Activated B cell treated with CpG ODN at 0.5 μM for 24 hours (primary cell): ENCODE measurements at places on chromosomes 4 and X. TPM values are rescaled to one million over a fixed set of nuclear protein-coding genes. Genes with fewer than 3 reads are reported as not detected.

DNA sequence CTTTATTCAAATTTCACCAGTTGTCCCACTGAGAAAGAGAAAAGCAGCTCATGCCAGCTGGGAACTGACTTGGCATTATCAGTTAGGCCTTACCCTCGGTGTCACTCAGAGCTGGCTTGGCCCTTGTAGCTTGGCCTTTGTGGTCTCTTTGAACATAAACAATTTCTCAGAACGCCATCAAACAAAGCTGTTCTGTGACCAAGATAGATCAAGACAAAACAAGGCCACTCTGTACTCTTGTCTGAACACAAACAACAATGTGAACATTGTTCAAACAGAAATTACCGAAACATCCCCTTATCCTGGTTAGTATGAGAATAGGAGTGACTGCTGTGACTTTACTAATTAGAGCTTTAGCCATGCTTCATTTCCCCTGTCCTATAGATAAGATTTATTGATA lies 57.2 kb downstream of the DIPK2B start:
- no peaks in the 10 kb centered on the region for H3K36me3 ChIP-seq
- no peaks in the 10 kb centered on the region for H3K4me1 ChIP-seq
- no peak overlapping the region for H3K27ac ChIP-seq

TBC1D8B gene
- 6.5 and 8.4 TPM in 2 replicates for total RNA-seq

CCSER1 gene
- 14.4 and 20.1 TPM in 2 replicates for total RNA-seq

DNA sequence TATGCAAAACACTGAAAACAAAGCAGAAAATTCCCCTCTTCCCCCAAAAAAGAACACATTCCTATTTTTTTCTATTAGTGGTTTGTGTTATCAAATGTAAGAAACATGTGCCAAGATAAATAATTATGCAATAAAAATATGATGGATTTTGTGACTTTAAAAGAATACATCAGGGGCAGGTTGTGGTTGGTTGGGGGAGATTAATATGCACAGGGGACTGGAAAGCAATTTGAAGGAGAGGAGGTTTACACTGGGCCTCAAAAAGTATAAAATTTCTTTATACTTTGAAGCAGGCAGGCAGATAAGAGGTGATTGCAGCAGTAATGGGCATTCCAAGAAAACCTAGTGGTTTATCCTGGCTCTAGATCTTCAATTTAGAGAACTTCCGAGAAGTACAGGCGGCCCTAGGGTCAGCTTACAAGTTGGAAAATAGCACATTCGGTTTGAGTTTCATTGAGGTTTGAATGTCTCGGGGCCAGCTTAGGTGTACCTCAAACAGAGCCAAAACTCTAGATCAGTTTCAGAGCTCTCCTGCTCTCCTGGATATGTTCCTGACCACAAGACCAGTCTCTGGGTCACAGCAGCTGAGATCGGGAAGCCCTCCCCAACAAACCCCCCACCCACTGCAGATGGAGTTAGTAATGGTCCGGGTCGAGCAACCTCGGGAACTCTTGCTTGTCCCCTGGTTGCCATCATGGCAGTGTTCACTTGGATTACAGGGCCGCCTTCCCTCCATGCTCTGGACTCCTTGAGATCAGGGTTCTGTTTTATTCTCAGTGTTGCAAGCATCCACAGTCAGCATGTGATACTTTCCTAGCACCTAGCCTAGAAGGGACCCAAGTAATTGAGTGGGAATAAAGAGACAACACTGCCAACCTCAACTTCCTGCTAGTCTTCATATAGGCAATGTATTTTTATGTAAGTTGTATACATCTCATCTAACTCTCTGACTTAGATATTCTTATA lies 112.1 kb upstream of the DDIT4L start:
- H3K4me3 ChIP-seq: no peak overlapping the region
- peaks cover 9% of the 10 kb centered on the region for H3K27me3 ChIP-seq
- no peak for DNase-seq
- no peaks in the 10 kb centered on the region for H3K4me1 ChIP-seq

DNA sequence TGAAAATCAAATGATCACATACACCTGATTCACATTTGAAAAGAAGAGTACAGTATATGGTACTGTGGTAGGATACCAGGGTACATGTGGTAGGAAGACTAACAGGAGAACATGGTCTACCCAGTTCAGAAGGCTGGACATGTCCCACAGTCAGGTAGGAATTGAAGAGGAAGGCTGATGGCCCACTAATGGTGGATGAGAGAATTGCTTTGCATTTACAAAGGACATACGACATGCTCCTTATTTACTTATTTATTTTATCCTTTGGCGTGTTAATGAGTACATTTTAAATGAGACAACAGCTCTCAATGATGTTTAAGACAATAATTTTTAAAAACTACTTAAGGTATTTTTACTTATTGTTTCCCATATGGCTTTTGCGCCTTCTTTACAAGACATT lies 106.7 kb upstream of the BMP2K start:
- H3K4me3 ChIP-seq: no peak overlapping the region
- DNase-seq: no peak
- H3K36me3 ChIP-seq: no peaks in the 10 kb centered on the region
- peak overlapping the region; percentile 65 for H3K27ac ChIP-seq
- peaks cover 83% of the 10 kb centered on the region for H3K4me1 ChIP-seq

GRCh38 chrX:119757979-119758730 lies at the start of gene SOWAHD:
SOWAHD (plus strand) TSS chrX:119758588; CDS start chrX:119758668, 80 bp downstream.
- peak; percentile 35 for DNase-seq
- H3K27ac ChIP-seq: peak within 1 kb of the TSS; percentile 98
- no peaks in the 10 kb centered on the region for H3K36me3 ChIP-seq
- H3K4me1 ChIP-seq: peaks cover 71% of the 10 kb centered on the region
- H3K4me3 ChIP-seq: peak within 1 kb of the TSS; percentile 82
- no peaks in the 10 kb centered on the region for H3K27me3 ChIP-seq

- H3K4me3 ChIP-seq: no peak overlapping the region
- no peak overlapping the region for H3K27ac ChIP-seq
- no peaks in the 10 kb centered on the region for H3K36me3 ChIP-seq
These were observed 361.3 kb downstream of the OPHN1 start for GRCh38 chrX:68072041-68072440.

- no peaks in the 10 kb centered on the region for H3K27me3 ChIP-seq
- no peak overlapping the region for H3K4me3 ChIP-seq
- H3K4me1 ChIP-seq: no peaks in the 10 kb centered on the region
- no peak for DNase-seq
- no peak overlapping the region for H3K27ac ChIP-seq
- H3K36me3 ChIP-seq: no peaks in the 10 kb centered on the region
These were observed 83.9 kb downstream of the MAD2L1 start for GRCh38 chr4:119982756-119983155.

DNA sequence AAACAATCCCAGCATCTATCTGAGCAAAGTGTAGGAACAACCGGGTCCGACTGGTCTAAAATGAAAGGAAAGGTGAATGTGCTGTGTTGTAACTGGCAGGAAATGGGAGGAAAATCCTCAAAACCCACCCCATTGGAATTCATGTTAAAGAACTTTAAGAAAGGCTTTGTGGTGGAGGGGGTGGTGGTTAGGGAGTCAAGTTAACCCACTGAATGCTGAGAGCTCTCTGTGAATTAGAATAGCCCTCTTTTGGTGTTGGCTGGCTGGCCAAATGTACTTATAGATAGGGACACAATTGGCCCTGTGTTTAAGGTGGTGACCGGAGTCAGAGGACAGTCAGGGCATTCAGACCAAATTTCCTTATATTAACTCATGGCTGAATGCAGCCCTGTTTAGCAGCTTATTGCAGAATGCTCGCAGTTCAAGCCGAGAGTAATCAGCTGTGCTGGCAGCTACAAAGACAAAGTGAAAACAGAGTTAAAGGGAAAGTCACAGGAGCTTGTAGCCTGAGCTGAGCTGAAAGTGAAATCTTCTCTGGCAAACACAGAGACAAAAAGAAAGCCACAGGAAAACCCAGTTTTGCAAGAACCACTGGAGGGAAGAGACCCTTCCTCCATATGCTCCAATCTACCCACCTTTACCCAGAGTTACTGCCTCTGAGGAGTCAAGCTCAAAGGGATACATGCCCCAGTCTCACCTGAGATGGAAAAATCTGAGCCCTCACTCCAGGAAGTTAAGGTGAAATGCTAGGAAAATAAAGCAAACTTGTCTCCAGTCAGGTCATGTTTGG lies 38.5 kb upstream of the UGT2B7 start:
- H3K4me3 ChIP-seq: no peak overlapping the region
- no peaks in the 10 kb centered on the region for H3K4me1 ChIP-seq
- DNase-seq: no peak
- H3K27me3 ChIP-seq: no peaks in the 10 kb centered on the region
- no peak overlapping the region for H3K27ac ChIP-seq

DNA sequence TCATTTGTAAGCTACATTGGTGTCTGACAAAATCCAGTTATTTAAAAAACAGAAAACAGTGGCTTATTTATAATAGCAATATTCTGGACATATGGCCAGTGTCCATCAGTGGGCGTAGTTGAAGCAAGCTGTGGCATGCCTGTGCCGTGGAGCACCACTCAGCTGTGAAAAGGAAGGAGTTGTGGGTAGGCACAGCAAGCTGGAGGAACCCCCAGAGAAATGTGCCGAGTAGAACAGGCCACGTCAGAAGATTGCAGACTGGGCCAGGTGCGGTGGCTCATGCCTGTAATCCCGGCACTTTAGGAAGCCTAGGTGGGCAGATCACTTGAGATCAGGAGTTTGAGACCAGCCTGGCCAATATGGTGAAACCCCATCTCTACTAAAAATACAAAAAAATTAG lies 102.4 kb downstream of the GPR143 start:
- peaks cover 29% of the 10 kb centered on the region for H3K36me3 ChIP-seq
- H3K4me1 ChIP-seq: peaks cover 7% of the 10 kb centered on the region
- no peaks in the 10 kb centered on the region for H3K27me3 ChIP-seq
- no peak overlapping the region for H3K27ac ChIP-seq
- H3K4me3 ChIP-seq: no peak overlapping the region
